ENCODE measurements at places on chromosomes 3 and 15.

- DNase-seq = no peak
These were observed 117.7 kb downstream of the GOLIM4 start for GRCh38 chr3:167978071-167978470.

- no peak for DNase-seq
These were observed 32.7 kb downstream of the GLDN start for GRCh38 chr15:51374131-51374530.

DNA sequence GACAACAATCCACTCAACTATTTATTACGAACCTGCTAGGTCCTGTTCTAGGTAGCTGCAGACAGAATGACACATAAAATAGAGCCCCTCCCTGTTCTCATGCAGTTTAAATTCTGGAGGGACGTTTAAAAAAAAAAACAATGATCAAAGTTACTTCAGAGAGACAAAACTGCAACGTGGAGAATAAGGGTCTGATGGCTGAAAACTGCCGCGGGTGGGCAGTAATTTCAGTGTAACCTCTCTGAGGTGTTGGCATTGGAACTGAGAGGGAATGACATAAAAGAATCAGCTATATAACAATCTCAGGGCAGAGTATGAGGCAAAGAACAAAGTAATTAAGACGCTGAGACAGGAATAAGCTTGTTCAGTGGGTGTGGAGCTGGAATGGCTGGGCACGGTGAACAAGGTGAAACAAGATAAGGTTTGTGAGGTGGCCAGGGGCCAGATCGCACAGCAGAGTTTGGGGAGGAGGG lies 19.5 kb downstream of the TBL1XR1 start:
- DNase-seq = no peak

DNA sequence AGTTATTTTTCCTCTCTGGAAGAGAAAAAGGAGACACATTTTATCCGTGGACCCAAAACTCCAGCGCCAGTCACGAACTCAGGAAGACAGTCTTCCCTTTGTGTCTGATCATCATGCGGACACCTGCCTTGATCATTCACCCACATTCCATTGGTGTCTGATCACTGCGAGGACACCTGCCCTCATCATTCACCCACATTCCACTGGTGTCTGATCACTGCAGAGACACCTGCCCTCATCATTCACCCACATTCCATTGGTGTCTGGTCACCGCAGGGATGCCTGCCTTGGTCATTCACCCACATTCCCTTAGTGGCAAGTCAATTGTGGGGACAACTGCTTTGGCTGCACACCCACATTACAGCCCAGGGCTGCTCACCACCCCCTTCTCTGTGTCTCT lies 148.9 kb downstream of the ROBO1 start:
- DNase-seq = no peak

Measured in stimulated activated naive B cell treated with anti-CD40 and anti-IgM and Interleukin-4, amounts not matched to agents 10 μg/mL and 1 μg/mL and 100 μg/mL, for 72 hours (primary cell).